ENCODE measurements at places on chromosomes 2 and 18.

DNA sequence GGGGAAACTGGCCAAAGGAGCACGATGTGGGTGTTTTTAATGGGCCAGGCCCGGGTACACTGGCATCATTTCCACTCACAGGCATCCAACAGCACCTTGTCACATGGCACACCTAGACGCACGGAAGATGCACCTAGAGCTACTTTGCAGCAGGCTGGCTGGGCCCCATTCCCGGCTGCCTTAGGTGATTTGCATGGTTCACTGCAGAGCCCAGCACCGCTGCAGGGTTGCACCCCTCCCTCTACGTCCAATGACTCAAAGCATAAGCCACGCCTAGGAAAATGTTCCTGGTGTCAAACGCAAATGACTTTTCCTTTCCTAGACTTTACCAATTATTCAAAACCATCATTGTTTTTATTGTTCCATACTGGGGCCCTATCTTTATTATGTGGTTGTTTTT lies 222.9 kb downstream of the EIPR1 start:
- DNase-seq = no peak

- DNase-seq = no peak
Measured at GRCh38 chr2:228469721-228470120, 288.2 kb upstream of the SPHKAP start.

DNA sequence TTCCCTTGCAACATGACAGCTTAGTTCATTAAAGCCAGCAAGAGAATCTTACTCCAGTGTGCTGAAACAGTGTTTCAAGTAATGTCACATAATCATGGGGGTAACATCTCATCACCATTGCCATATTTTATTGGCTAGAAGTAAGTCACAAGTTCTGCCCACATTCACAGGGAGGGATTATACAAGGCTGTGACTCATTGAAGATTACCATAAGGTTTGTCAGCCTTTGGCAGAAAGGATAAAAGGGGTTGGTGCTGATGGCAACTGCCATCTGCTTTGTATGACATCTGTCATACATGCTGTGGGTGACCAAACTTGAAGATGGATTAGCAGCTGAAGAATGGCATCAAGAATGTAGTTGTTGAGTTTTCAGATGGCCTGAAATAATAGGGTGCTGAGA lies 61.2 kb downstream of the KCNE4 start:
- no peak for DNase-seq

GRCh38 chr2:14492920-14493503 lies 139.5 kb upstream of the LRATD1 start:
- DNase-seq = no peak

DNA sequence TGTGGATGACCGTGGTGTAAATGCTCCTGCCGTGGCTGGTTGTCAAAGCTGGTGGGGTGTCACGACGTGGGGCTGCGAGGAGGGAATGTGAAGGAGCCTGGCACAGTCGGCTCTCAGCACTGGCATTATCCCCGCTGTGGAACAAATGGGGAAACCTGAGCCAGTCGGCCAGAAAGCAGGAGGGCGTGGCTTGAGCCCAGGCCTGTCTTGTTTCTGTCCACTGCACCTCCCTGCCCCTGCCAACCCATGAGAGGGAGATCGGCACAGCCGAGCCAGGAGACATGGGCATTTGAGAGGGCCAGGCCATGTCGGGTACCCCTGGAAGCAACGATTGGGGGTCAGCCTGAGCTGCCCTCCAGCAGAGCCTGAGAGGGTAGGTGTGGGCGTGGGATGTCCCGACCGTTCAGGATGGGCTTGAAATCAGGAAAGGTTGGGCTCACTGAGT lies 44.5 kb downstream of the PDIA6 start:
- no peak for DNase-seq

- DNase-seq = no peak
Measured at GRCh38 chr2:42135381-42136312, 33.5 kb upstream of the EML4 start.

GRCh38 chr2:158973116-158973956 lies 4.9 kb downstream of the TANC1 start:
- DNase-seq = peak; percentile 71

Measured in NCI-H187 treated with DMSO at 0.1 percent for 48 hours (cell line).